ENCODE measurements at places on chromosomes 6 and 20.

GRCh38 chr20:53037621-53038020 lies 65.5 kb downstream of the TSHZ2 start:
- DNase-seq, result no peak

DNA sequence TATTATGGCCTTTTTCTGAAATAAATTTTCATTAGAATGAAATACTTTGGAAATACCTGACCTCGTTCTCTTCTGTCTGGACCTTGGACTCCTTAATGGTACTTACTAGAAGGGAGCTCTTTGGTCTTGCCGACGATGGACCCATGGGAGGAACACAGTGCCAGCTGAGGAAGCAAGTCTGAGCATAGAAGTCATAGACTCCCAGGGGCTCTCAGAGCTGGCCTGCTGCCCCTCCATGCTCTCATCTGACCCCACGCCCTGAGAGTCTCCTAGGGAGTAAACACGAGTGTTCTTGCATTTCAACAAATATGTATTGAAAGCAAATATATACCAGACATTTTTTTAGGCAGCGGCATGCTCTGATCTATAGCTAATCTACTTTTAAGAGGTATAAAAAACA lies 87.8 kb downstream of the PLEKHG1 start:
- DNase-seq, result peak; percentile 65

DNA sequence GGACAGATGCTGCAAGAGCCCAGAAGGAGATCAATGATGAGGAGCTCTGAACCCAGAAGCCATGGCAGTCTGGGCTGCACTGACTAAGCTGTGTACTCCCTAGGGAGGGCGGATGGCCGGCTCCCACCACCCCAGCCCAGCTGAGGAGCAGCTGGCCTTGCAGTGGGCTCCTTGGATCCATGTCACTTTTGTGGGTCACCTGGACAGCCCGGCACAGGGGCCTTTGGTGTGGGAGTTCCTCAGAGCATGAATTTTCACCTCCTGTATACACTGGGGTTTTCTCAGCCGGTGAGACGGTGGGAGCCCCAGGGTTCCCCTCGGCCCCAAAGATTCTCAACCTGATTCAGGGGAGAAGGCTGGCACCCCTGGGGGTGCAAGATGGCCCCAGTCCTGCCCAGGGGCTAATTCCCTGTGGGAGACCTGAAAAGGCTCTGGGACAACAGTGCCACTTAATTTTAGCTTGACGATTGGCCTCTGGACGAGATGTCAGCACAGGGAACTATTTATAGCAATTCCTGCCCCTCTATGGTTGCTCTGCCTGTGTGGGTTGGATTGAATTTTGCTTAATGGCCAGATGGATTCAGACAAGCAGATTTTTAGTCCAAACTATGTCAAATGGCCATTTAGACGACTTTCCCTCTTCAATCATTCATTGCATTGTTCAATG lies 121.6 kb upstream of the PMEPA1 start:
- DNase-seq, result no peak

DNA sequence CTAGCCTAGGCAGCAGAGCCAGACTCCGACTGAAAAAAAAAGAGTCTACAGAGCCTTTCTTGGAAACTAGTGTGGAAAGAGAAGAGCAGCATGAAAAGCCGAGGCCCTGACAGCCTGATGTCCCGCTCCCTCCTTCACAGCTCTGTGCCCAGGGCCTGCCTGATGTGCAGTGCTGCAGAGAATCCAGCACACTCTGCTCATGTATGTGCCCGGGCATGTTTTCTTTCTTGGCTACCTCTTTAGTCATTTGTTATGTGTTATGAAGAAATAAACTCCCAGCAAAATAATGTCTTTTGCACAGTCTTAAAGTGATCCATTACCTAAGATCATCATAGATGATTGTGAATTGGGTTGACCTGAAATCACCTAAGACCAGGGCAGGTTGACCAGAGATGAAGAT lies 78.1 kb upstream of the EZR start:
- no peak for DNase-seq

DNA sequence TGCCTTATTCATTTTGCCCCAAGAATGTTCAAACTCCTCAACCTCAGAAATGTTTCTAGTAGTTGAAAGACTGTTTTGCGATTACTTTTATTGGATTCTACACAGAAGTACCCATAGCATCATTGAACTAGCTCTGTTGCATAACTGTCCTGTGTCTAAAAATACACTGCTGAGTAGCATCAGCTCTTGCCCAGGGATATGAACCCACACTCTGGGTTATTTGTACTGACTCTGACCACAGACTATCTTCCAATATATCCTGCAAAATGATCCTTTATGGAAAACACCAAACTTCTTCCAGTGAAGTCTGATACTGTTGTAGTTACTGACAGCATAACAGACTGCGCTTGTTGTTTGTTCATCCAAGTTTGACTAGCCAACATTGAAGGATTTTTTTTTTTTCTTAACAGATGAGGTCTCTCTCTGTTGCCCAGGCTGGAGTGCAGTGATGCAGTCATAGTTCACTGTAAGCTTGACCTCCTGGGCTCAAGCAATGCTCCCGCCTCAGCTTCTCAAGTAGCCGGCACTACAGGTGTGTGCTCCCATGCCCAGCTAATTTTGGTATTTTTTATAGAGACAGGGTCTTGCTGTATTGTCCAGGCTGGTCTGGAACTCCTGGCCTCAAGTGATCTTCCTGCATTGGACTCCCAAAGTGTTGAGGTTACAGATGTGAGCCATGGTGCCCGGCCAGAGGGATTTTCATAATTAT lies 49.9 kb downstream of the TULP4 start:
- DNase-seq, result no peak

DNA sequence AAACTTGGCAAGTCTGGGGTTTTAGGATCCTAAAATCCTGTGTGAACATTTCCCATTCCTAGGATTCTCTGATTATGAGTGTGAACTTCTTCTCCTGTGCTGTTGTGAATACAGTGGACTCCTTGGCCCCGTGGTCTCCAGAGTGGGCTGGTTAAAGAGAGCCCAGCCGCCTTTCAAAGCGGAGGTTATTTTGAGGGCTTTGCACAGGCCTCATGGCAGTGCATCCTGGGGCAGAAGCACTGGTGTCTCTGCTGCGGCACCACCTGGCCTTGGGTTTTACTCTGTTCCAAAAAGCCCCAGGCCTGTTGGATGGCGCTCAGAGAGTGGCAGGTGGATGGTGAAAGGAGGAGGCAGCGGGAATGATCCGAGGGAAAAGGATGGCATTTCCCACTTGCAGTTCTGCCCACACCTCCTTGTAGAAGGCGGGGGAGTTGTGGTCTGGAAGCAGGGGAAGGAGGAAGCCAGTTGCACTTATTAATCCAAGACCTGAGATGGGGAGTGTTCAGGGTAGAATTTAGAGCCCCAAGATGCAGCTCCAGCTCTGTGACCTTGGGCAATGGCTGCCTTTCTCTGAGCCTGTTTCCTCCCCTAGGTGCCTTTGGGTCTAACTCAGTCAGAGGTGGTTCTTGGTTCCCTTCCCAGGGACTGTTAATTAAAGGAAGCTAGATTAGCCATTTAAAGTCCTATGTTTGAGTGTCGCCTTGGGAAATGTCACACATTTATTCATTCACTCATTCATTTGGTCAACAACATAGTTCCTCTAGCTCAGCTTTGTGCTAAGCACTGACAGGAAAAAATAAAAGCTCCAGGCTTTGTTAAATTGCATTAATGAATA lies 22.4 kb downstream of the MMP24 start:
- no peak for DNase-seq

- DNase-seq, result no peak
Observed at GRCh38 chr6:161204866-161205557, 68.8 kb downstream of the AGPAT4 start.

DNA sequence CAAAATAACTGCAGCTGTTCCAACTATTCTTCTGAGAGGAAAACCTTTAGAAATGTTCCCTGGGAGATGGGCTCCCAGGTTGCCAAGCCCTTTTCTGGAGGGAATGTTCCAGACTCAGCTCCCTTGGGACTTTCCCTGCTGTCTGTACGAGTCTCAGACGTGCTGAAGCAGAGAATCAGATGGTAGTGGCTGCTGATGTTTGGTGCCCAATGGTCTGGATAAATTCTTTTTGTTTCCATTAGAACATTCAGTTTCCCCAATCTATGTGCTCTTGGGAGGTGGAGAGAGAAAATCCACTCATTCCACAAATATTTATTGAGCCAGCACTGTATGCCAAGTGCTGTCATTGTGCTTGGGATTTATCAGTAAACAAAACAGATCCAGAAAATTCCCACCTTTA lies 40.0 kb downstream of the SNHG17 start:
- no peak for DNase-seq

DNA sequence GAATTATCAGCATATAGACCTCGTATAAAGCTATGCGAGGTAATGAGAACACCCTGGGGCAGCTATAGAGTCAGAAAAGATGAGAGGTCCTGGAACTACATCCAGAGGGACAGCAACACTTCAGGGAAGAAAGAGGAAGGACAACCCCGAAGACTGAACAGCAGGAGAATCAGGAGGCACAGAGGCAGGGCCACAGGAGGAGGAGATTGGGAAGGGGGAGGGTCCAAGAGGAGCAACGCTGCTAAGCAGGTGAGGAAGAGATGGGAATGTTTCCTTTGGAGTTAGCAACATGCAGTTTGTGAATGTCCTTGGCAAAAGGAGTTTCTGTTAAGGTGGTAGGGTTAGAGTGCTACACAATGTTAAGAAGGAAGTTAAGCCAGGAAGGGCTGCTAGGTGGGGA lies 79.5 kb upstream of the OLIG3 start:
- no peak for DNase-seq

- DNase-seq, result no peak
Observed at GRCh38 chr6:42028234-42029061, 21.9 kb upstream of the TAF8 start.

DNA sequence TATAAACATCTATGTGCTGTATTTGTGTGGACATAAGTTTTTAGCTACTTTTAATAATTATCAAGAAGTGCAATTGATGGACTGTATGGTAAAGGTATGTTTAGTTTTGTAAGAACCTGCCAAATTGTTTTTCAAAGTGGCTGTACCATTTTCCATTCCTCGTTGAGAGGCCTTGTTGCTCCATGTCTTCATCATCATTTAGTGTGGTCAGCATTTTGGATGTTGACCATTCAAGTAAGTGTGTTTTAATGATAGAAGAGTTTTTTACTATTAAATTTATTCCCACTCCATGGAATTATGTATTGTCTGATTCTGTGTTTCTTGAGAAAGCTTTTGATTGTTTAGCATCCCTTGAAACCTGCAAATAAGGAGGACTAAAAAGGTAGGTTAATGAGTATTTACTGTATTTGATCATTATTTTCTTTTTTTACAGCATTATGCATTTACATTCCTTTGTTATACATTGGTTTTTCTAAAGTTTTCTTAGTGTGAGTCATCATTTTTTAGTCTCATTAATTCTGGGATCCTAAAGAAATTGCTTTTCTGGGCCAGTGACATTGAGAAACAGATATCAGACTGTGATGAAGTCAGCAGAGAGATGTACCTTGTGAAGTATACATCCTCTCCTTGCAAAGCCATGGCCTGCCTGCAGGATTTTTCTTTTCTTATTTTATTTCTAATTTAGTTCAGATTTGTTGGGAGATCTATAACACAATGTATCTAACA lies 312.8 kb upstream of the PTCHD4 start:
- no peak for DNase-seq

- DNase-seq, result no peak
Observed at GRCh38 chr20:44496976-44497375, 21.3 kb downstream of the TTPAL start.

- no peak for DNase-seq
Observed at GRCh38 chr6:30935018-30935417, 3.0 kb upstream of the SFTA2 start.

DNA sequence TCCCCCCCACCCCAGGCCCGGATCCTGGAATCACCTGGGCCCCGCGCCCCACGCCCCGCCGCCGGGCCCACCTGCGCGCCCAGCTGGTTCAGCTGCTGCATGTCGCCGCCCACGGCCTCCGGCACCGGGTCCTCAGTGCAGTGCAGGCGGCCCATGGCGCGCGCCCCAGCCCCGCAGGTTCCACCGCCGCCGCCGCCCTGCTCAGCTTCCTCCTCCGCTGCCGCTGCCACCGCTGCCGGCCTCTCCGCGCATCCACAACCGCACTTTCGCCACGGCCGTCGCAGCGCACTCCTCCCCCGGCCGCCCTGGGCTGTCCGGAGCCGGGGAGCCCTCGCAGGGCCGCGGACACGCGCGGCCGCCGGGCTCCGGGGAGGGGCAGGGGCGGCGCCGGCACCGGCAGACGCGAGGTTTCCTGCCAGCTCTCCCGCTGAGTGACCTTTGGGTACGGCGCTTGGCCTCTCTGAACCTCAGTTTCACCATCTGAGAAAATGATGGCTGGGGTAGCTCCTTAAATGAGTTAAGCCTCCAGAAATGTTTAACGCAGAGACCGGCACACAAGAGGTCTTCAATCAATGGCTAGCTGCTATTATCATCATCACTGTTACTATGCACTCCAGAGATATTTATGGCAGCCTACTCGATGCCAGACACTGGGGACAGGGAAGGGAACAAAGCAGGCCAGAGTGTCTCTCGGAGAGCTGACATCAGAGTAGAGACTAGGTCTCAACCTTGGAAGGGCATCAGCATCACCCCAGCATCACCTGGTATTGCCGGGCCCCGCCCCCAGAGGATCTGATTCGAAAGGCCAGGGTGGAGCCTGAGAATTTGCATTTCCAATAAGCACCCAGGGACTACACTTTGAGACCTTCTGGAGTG lies at the start of gene COMMD7:
TSS of gene COMMD7 (minus strand) at position 231 of the 876 bp plus-strand sequence. CDS start at position 155, 76 bp downstream.
- DNase-seq, result peak; percentile 62

- DNase-seq, result no peak
Observed at GRCh38 chr6:75280131-75280855, 4.3 kb downstream of the TMEM30A start.

- DNase-seq, result no peak
Observed at GRCh38 chr6:169783971-169784820, 32.8 kb downstream of the ERMARD start.

- DNase-seq, result no peak
Observed at GRCh38 chr6:130858054-130858453, 30.8 kb downstream of the SMLR1 start.

DNA sequence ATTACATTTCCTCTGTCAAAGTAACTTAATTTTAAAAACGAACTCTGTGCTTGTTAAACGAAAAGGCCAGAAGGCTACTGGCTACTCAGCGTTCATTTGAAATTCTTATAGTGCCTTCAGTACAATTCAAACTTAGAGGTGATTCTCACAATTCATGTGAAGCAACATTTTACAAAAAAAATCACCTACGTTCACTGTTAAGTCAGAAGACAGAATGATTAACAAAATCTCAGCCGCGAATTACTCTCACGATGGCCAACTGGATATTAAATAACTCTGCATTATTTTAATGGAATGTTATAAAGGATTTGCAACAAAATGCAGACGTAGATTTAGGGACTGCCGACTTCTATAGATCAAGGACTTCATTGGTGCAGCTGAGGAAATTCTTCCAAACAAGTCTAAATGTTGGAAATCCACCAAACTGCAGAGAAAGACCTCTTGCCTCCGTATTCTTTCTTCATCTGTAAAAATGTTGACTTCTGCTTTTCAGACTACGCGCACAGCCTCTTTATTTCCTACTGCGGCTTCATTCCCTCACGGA lies 1.6 kb upstream of the QKI start:
- no peak for DNase-seq

DNA sequence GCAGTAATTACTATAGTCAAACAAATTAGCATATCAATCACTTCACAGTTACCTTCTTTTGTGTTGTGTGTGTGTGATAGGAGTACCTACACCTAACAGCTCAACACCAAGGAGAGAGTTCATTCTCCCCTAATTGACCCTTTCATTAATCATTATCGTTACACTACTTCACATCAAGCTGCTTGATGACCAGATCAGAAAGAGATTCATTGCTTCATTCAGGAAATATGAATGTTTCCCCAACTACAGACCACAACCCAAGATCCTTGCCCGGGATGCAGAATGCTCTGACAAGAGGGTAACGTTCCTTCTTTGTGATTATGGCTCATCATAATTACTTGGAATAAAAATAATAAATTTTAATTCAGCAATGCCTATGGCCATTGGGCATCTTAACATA lies 132.7 kb downstream of the PKHD1 start:
- no peak for DNase-seq

GRCh38 chr6:17161076-17161475 lies 59.2 kb downstream of the STMND1 start:
- no peak for DNase-seq

Data from uterus (tissue), 4 donors.